ENCODE measurements at places on chromosomes 3 and 15. TPM values are rescaled to one million over a fixed set of nuclear protein-coding genes. Genes with fewer than 3 reads are reported as not detected.

DNA sequence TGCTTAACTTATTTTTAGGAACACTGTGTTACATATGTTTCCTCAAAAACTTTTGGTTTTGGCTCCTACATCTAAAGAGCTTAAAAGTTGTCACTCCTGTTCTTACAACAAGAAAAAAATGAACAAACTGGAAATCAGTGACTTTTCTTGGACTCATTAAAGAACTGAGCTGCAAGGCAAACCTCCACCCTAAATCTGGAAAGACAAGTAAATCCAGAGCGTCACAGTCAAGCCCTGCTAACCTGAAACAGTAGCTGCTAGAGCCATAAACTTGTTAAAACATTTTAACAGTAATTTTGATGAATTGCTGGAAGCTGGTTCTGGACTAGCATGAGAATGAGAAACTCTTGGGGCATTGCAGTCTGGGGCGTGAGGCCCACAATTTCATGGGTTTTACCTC is 350.5 kb upstream of the COL8A1 start:
- DNase-seq: no peak

DNA sequence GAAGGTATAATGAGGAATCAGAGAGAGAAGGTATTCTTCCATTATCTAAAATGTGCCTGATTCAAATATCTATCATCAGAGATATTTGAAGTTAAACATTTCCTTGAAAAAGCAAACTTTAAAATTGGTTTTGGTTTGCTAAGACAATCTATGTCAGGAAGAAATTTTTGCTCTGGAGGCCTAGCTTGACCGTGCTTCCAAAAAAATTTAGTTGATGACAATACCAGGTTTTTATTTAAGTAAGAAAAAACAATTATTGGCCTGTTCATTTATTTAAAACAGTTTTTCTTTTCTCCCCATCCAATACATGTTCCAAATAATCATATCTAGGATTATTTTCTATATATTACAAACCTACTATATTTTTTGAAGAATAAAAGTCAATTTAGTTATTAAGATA is 75.3 kb downstream of the OTOL1 start:
- no peak for DNase-seq

DNA sequence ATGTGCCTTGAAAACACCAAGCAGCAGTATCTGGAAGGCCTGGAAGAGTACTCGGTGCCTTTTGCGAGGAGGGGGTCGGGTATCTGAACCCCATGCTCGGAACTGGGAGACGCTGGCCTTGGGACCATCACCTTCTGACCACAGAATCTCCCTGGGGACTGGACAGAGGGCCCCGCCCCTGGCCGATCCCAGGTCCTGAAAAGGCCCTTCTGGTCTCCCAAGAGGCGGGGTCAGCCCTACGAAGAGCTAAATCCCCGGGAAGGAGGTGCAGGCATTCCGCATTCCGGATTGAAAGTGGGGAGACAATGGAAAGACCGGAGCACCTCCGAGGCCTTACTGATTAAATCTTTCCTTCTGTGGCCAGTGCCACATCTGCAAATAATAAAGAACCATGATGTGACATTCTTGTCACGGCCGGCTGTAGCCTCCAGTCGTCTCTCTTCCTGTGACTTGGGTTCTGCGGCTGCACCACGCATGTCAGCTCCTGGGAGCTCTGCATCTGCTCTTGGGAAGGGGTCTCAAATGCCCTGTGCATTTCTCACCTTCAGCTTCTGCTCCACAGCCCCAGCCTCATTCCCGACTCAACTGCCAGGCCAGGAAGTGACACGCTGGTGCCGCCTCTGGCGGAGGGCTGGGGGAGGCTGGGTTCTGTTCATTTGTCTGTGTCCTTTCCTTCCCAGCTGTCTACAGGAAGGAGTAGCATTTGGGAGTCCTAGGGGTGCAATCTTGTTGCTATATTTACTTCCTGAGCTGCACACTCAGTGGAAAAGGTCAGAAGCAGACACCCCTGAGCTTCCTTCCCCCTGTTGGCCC is 173.5 kb downstream of the KLF13 start:
- no peak for DNase-seq

DNA sequence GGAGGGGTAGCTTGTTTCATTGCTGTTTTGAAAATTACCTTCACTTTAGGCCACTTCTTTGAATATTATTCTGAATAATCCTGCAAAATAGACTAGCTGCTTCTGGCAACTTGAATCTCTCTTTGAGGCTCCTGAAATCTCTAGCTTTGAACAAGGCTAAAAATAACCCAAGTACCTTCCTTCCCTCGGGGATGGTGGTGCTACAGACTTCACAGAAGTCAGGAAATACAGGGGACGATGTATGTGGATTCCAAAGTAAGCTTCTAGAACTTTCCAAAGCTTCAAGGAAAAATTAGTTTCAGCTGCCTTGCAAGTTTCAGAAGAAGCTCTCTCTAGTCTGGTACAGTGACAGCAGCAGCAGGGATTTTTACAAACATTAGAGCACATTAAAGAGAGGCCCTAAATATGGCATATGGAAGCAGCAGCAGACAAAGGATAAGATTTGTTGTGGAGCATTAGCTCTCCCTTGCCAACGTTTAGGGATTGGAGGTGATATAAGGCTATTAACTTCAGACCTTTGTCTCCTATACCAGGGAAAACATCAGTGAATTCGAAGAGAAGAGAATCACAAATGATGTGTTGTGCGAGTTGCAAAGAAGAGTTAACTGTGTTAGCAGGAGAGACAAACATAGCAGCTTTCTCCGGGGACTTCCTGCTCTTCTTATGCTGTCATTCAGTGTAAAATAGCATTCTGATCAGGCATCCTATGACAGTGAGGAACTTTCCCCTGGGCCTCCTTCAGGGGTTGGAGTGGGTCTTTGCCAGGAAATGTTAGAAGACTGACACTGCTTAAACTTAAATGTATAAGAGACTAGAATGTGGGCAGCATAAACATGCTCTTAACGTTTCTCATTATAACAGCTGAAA is 783.0 kb upstream of the ARPP21 start:
- no peak for DNase-seq

DNA sequence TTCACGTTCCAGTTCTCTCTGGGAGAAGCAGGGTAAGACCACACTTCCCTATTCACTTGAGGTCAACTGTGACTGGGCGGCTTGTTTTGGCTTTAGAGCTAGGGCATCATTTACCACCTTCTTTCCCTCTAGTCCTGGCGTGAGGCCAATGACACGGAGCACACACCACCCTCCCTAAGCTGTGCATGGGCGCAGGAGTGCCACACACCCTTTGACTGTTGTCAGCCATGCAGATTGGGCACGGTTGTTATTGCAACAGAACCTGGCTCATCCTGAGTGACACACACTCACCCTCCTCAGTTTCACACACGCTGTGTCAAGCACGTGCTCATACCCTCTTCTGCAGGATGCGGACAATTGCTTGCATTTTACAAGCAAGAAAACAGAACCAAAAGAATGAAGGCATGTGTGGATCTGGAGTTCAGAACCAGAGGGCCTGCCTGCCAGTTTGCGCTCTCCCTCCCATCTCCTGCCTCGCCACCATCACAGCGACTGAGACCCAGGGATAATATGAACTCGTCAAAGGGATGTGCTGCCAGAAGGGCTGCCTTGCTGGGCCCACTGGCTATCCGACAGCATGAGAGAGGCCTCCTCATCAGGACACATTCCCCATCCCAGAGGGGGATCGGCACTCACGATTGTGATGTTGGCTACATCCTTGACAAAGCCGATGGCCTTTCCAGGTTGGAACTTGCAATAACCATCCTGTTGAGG is 17.6 kb downstream of the CTSH start:
- DNase-seq: no peak

DNA sequence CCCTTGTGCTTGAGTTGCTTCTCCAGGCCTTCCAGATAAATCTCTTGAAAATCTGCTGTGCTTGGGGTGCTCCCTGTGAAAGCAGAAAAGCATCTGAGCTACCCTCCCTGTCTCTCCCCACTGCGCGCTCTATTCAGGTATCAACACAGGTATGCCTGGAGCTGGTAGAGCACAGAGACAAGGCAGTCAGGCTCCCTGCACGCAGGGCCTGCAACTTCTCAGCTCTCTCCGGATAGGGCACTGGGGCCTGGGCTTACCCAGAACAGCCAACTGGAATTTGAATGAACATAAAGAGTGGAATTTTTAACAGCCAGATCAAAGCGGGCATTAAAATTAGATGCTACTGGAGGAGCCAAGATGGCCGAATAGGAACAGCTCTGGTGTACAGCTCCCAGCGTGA is 183.6 kb downstream of the XXYLT1 start:
- no peak for DNase-seq

DNA sequence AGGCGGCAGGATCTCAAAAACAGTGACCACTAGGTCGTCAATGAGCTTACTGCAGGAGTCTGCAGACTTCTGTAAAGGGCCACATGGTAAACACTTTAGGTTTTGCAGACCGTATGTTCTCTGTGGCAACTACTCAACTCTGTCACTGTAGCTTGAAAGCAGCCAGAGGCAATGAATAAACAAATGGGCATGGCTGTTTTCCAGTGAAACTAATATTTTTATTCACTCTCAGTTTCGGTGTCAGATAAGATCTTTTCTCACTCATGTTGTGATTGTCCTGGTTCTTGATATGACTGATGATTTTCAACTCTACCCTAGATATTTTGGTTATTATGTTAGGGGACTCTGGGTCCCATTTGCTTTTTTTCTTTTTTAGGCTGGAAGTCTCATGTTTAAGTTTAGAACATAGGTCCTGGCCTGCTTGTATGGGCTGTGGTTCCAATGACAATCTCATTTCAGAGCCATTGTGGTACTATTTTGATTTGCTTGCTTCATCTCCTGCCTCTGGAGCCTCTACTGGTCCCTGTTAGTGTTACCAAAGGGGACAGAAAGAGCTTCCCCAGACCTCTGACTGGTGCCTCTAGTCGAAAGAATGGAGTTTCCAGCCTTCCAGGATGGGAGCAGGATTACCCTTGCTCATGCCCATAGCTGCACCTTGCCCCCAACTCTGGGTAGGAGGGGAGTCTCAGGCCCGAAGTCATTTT is 222.0 kb downstream of the STT3B start:
- DNase-seq: peak; percentile 25

DNA sequence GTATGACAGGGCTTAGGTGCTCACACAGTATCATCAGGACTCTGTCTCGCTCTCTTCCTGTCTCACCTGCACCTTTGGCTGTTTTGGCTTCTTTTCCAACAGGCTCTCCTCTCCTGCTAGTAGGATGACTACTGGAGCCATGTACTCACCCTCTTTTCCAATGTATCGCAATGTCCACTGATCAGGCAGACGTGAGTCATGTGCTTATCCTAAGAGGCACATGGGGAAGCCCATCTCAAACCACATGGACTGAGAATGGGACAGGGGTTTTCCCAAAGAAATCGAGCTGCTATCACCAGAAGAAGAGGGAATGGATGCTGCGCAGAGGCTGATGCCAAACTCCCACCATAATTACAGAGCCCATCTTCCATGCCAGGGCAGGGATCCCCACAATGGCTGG is 180.6 kb downstream of the IL5RA start:
- DNase-seq: no peak

DNA sequence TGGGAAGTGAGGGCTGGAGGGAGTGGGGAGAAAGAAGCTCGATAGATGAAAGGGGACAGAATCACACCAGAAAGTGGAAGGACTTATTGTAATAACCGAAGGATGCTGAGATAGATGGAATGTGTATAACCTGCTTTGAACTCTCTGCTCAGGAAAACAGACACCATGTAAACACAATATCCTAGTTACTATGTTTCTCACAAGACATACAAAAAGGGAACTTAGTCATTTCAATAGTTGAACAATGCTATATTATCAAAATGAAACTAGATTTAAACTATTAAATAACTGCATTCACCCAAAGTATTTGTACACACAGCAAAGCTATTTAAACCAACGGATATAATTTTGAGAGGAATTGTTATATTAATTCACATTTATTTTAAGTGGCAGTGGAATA is 108.3 kb upstream of the GADL1 start:
- no peak for DNase-seq

DNA sequence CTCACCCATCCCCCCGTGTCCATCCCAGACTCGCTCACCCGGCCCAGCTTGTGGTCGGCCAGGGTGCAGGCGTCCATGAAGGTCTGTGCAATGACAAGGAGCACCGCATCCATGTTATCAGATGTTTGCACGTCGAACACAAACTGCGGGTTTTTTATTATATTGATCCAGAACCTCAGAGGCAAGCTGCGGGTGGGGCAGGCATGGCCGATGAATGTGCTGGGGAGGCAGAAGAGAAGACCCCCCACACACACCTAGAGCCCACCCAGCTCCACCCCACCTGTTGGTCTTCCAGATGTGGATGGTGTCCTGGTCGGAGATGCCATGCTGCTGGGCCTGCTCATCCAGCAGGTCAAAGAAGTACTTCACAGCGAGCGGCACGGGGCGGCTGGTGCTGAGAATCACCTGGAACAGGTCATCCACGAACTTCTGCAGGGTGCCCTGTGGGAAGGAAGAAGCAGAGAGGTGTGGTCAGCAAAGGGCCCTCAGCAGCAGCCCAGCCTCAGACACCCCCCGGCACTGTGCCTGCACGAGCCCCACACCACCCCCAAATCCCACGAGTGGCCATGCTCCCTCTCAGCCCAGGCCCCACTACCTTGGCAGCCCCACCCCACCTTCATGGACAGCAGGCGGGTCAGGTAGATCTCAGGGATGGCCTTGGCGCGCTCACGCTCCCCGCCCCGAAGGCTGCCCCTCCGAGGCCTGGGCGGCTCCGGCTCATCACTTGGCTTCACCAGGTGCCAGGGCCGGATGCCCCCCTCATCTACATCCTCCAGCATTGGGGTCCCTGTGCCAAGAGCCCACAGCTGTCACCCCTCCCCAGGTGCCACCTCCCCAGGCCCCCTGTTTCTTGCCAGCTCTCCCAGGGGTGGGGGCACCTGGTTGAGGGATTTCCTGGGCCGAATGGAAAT is 20.3 kb downstream of the PLXNB1 start:
- DNase-seq: no peak

- no peak for DNase-seq
These were observed 612.6 kb upstream of the NECTIN3 start for GRCh38 chr3:110459021-110459420.

DNA sequence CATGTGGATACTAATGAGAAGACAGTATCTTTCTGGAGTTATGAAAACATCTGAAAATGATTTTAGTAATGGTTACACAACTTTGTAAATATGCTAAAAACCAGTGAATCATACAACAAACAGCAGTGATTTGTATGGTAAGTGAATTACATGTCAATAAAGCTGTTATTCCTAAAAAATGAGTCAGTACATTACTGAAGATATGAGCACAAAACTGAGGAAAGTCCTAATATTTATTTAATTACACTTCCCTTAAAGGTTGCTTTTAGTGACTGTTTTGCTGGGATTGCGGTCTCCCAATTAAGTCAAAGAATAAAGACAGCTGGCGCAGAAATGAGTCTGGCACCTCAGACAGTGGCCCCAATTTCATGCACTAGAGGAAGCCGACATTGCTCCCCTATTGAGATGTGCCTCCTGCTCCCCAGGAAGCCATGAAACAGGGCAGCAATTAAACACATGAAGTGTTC is 50.9 kb upstream of the FSIP1 start:
- no peak for DNase-seq

GRCh38 chr15:88605189-88606069 is 15.7 kb upstream of the AEN start:
- peak; percentile 51 for DNase-seq

GRCh38 chr3:98136631-98137030 is 6.1 kb downstream of the OR5H1 start:
- DNase-seq: no peak

XCR1 gene
- total RNA-seq: not detected

HCN4 gene
- total RNA-seq: not detected

SCN10A gene
- total RNA-seq: not detected

UNC13C gene
- total RNA-seq: not detected

JMJD7 gene
- total RNA-seq: 18.2 TPM

ITPKA gene
- total RNA-seq: 0.48 TPM

PTX3 gene
- not detected for total RNA-seq

ITIH3 gene
- total RNA-seq: not detected

OSTN gene
- not detected for total RNA-seq

GNAT1 gene
- not detected for total RNA-seq

AGTR1 gene
- not detected for total RNA-seq

ITIH1 gene
- not detected for total RNA-seq

SOX2 gene
- not detected for total RNA-seq

LPCAT4 gene
- total RNA-seq: 109 TPM

Data from activated CD4-positive, alpha-beta memory T cell treated with anti-CD3 and anti-CD28 coated beads, Interleukin-2, amount 10 ng/mL, durations not matched to agents 7 days and 5 days (primary cell).